ENCODE measurements at places on chromosomes 3 and 15.
A peak's percentile ranks its signal among the peaks of the same experiment; 100 is the strongest.

- H3K36me3 ChIP-seq: no peaks in the 10 kb centered on the region
- H3K27me3 ChIP-seq: peaks cover 63% of the 10 kb centered on the region
- no peak for ATAC-seq
- H3K4me3 ChIP-seq: no peak overlapping the region
- no peaks in the 10 kb centered on the region for H3K4me1 ChIP-seq
Observed at GRCh38 chr15:100759106-100759505, 120.5 kb upstream of the ALDH1A3 start.

DNA sequence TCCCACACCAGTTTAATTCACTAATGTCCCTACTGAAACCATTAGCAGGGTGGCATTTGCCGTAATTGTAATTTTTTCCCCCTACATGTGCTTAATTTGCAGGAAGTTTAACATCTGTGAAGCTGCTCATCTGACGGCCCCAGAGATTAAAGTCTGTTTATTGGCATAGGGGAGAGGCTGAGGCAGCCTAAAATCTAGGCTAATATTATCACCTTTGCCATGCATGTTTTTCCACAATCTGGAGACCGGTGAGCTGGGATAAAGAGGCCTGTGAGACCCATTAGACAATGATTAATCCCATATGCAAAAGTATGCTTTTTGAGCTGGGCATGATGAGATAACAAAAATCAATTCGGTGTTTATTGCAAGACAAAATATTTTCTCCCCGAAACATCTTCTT is 561.2 kb upstream of the ALCAM start:
- no peak for ATAC-seq
- H3K27ac ChIP-seq: no peak overlapping the region
- no peaks in the 10 kb centered on the region for H3K36me3 ChIP-seq

- peak; percentile 90 for ATAC-seq
- peak within 1 kb of the TSS; percentile 82 for H3K4me3 ChIP-seq
- no peak within 1 kb of the TSS for H3K27ac ChIP-seq
- peaks cover 23% of the 10 kb centered on the region for H3K4me1 ChIP-seq
- no peaks in the 10 kb centered on the region for H3K36me3 ChIP-seq
- H3K27me3 ChIP-seq: peaks cover 53% of the 10 kb centered on the region
Observed at GRCh38 chr3:50154840-50155490, at the start of gene SEMA3F. SEMA3F (plus strand) TSS chr3:50155324; CDS start chr3:50159623, 4,299 bp downstream.

- H3K4me1 ChIP-seq: no peaks in the 10 kb centered on the region
- ATAC-seq: no peak
- no peak overlapping the region for H3K4me3 ChIP-seq
Observed at GRCh38 chr3:157626817-157627216, 123.6 kb upstream of the VEPH1 start.

DNA sequence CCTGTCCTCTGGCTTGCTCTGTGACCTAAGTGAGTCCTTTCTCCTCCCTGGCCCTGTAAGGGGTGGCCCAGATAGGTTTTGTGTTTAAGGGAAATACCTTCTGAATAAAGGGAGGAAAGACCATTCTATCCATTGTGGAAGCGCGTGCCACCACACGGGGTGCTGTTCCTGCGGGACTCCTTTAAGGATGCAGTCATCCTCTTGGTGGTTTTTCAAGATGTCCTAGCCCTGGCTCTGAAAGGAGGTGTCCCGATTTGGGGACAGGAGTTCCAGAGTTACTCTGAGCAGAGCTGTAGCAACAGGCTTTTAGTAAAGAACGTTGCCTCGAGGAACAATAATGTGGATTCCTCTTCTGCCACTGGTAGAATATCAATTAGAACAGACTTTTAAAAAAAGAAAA is 9.6 kb downstream of the SLC6A6 start:
- no peaks in the 10 kb centered on the region for H3K27me3 ChIP-seq
- no peak for ATAC-seq
- H3K4me3 ChIP-seq: no peak overlapping the region
- peaks cover 90% of the 10 kb centered on the region for H3K4me1 ChIP-seq
- peaks cover 53% of the 10 kb centered on the region for H3K36me3 ChIP-seq

DNA sequence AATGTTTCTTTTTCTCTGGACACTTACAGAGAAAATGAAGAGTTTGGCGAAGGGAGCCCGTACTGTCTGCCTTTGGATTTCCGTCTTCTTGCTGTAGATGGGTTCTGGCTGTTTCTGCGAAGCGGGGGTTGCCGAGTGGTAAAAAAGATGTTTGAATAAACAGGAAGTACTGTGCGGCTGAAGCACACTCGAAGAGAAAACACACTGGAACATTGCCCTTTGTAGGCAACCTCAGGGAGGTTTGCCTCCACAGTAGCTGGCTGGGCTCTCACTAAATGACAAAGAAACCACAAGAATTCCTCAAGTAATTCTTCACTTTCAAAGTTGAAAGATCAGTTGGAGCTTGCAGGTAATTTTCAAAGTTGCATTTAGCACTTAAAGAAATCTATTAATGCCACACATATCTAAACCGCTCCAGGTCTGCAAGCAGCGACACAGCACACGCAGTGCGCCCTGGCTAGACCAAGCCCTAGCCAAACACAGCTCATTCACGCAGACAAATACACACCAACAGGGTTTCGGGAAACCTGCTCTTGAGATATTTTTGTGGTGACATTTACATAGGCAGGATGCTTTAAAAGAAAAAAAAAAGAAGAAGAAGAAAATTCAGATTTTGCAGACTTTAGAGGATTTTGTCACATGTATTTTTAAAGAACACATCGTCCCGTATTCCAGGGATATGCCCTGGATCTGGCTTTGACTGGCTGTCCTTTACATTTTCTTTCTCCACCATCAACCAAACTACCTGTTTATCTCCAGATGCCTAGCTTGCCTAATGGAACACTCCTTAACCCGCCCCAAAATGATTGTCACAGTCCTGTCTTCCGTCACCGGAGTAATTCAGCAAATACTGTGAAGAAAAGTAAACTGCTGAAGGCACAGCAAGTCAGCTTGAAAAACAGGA is 452.8 kb downstream of the FOXP1 start:
- H3K4me3 ChIP-seq: peak overlapping the region; percentile 86
- H3K27me3 ChIP-seq: no peaks in the 10 kb centered on the region
- H3K4me1 ChIP-seq: peaks cover 59% of the 10 kb centered on the region
- peaks cover 9% of the 10 kb centered on the region for H3K36me3 ChIP-seq
- peak; percentile 86 for ATAC-seq

- H3K36me3 ChIP-seq: peaks cover 8% of the 10 kb centered on the region
- ATAC-seq: no peak
- H3K4me1 ChIP-seq: peaks cover 26% of the 10 kb centered on the region
- no peaks in the 10 kb centered on the region for H3K27me3 ChIP-seq
- H3K27ac ChIP-seq: peak overlapping the region; percentile 91
Observed at GRCh38 chr3:49469037-49469935, 781 bp upstream of the DAG1 start.

- no peak overlapping the region for H3K4me3 ChIP-seq
- no peaks in the 10 kb centered on the region for H3K27me3 ChIP-seq
- no peak for ATAC-seq
- H3K4me1 ChIP-seq: no peaks in the 10 kb centered on the region
- no peaks in the 10 kb centered on the region for H3K36me3 ChIP-seq
- H3K27ac ChIP-seq: no peak overlapping the region
Observed at GRCh38 chr3:58518291-58518789, 18.6 kb downstream of the ACOX2 start.

GRCh38 chr3:111616417-111617105 is 21.4 kb upstream of the ZBED2 start:
- no peaks in the 10 kb centered on the region for H3K27me3 ChIP-seq
- peaks cover 1% of the 10 kb centered on the region for H3K36me3 ChIP-seq
- ATAC-seq: peak; percentile 83
- peak overlapping the region; percentile 74 for H3K27ac ChIP-seq
- H3K4me3 ChIP-seq: no peak overlapping the region

GRCh38 chr15:37135225-37135624 is 34.9 kb upstream of the MEIS2 start:
- H3K4me1 ChIP-seq: no peaks in the 10 kb centered on the region
- H3K27me3 ChIP-seq: peaks cover 20% of the 10 kb centered on the region
- no peaks in the 10 kb centered on the region for H3K36me3 ChIP-seq
- no peak for ATAC-seq
- no peak overlapping the region for H3K4me3 ChIP-seq

DNA sequence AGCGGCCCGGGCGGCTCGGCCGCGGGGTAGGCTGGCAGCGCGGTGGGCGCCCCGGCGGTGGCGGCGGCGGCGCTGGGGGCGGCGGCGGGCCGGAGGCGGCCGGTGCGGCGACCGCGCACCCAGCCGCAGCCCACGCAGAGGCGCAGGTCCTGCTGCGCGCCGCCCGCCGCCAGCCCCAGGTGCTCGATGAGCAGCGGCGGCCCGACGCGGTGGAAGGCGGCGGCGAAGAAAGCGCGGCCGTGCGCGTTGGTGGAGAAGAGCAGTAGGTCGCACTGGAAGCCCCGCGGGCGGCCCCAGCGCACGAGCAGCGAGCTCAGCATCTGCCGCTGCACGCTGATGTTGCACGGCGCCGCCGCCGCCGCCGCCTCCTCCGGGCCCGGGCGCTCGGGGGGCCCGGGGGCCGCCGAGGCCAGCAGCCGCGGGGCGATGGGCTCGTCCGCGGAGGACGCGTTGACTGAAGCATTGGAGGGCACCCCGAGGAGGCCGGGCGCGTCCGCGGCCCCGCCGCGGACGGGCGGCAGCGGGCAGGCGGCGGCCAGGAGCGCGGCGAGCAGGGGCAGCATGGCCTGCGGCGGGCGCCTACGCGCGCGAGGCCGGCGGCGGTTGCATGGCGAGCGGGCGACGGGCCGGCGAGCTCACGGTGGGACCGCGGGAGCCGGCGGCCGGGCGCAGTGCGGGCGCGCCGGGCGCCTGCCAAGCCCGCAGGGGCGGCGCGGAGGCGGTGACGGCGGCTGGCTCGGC is 452 bp downstream of the TMEM158 start:
- no peaks in the 10 kb centered on the region for H3K36me3 ChIP-seq
- peak; percentile 40 for ATAC-seq
- no peak overlapping the region for H3K27ac ChIP-seq
- peaks cover 17% of the 10 kb centered on the region for H3K4me1 ChIP-seq
- H3K27me3 ChIP-seq: peaks cover 75% of the 10 kb centered on the region

- peaks cover 10% of the 10 kb centered on the region for H3K27me3 ChIP-seq
- no peak overlapping the region for H3K4me3 ChIP-seq
- no peaks in the 10 kb centered on the region for H3K4me1 ChIP-seq
- no peak overlapping the region for H3K27ac ChIP-seq
Observed at GRCh38 chr15:29936353-29937049, 114.2 kb upstream of the TJP1 start.

- no peak overlapping the region for H3K4me3 ChIP-seq
- H3K27me3 ChIP-seq: no peaks in the 10 kb centered on the region
- peaks cover 28% of the 10 kb centered on the region for H3K4me1 ChIP-seq
- peak overlapping the region; percentile 33 for H3K27ac ChIP-seq
- no peak for ATAC-seq
Observed at GRCh38 chr15:94383041-94383440, 151.7 kb downstream of the MCTP2 start.

GRCh38 chr3:156976933-156977332 is 150.8 kb downstream of the LEKR1 start:
- H3K36me3 ChIP-seq: peaks cover 6% of the 10 kb centered on the region
- no peaks in the 10 kb centered on the region for H3K27me3 ChIP-seq
- no peak overlapping the region for H3K4me3 ChIP-seq
- no peak for ATAC-seq
- peaks cover 38% of the 10 kb centered on the region for H3K4me1 ChIP-seq

DNA sequence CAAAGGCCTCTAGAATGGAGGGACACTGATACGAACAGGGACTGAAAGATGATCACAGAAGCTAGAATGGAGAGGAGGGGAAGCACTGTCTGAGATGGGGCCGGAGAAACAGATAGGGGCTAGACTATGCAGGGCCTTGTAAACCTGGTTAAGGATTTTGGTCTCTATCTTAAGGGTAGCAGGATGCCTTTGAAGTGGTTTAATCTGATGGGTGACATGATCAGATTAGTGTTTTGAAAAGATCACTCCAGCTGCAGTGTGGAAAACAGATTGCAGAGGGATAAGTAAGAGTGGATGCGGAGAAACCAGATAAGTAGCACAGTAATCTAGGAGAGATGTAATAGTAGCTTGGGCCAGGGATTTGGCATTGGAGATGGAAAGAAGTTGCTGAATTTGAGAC is 108.1 kb downstream of the RSRC1 start:
- no peak overlapping the region for H3K27ac ChIP-seq
- ATAC-seq: no peak
- H3K4me3 ChIP-seq: no peak overlapping the region
- H3K36me3 ChIP-seq: peaks cover 31% of the 10 kb centered on the region
- no peaks in the 10 kb centered on the region for H3K27me3 ChIP-seq
- H3K4me1 ChIP-seq: no peaks in the 10 kb centered on the region

GRCh38 chr15:52102463-52102862 is 10.1 kb downstream of the BCL2L10 start:
- ATAC-seq: no peak
- H3K4me3 ChIP-seq: no peak overlapping the region
- no peaks in the 10 kb centered on the region for H3K27me3 ChIP-seq
- no peaks in the 10 kb centered on the region for H3K36me3 ChIP-seq
- peak overlapping the region; percentile 61 for H3K27ac ChIP-seq
- H3K4me1 ChIP-seq: peaks cover 41% of the 10 kb centered on the region

DNA sequence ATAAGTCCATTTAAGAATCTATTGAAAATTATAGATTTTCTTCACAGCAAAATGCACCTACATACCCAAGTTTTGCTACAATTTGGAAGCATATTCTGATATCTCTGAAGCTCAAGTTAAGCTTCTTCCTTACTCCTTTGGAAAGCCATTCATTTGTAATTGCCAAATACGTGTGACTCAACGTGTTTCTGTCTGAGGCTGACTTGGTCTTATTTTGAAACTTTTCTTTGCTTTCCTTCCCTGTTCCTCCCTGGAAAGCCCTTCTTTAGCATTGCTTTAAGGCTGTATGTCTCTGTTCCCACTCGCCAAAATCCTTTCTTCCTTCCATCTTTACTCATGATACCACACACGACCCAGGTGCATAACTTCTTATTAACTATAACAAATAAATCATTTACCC is 232.0 kb downstream of the ZBBX start:
- no peaks in the 10 kb centered on the region for H3K4me1 ChIP-seq
- no peaks in the 10 kb centered on the region for H3K36me3 ChIP-seq
- H3K27ac ChIP-seq: no peak overlapping the region
- no peak for ATAC-seq
- H3K27me3 ChIP-seq: no peaks in the 10 kb centered on the region

GRCh38 chr15:33724321-33725036 is 243.8 kb upstream of the CHRM5 start:
- H3K27ac ChIP-seq: no peak overlapping the region
- peaks cover 23% of the 10 kb centered on the region for H3K4me1 ChIP-seq
- ATAC-seq: no peak
- H3K4me3 ChIP-seq: no peak overlapping the region
- H3K27me3 ChIP-seq: no peaks in the 10 kb centered on the region

- H3K4me3 ChIP-seq: no peak overlapping the region
- no peaks in the 10 kb centered on the region for H3K4me1 ChIP-seq
- peaks cover 71% of the 10 kb centered on the region for H3K36me3 ChIP-seq
- ATAC-seq: no peak
- H3K27me3 ChIP-seq: no peaks in the 10 kb centered on the region
- H3K27ac ChIP-seq: peak overlapping the region; percentile 50
Observed at GRCh38 chr15:64681424-64682024, 93.9 kb downstream of the RBPMS2 start.

DNA sequence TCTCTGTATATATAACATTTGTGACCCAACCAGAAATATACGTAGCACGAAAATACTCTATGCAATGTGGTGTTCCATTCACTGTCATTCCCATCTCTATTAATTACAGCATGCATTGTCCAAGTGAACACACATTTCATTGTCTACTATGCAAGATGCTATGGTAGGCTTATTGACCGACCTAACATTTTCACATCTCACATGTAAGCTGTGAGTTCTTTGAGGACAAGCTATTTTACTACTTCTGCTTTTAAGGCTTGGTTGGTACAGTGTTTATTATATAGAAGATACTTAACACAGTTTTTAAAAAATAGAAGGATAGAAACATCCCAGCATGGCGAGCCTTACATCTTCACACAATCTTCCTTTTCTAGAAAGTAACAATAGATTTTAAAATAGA is 164.4 kb downstream of the KLHL25 start:
- H3K27ac ChIP-seq: peak overlapping the region; percentile 72
- H3K4me3 ChIP-seq: no peak overlapping the region
- H3K36me3 ChIP-seq: peaks cover 39% of the 10 kb centered on the region
- H3K4me1 ChIP-seq: peaks cover 34% of the 10 kb centered on the region

Data from stimulated activated memory B cell treated with anti-CD40 and anti-IgM and Interleukin-4, amounts not matched to agents 10 μg/mL and 1 μg/mL and 100 μg/mL, for 72 hours (primary cell).